ENCODE measurements at places on chromosomes 2 and 18. TPM values are rescaled to one million over a fixed set of nuclear protein-coding genes. Genes with fewer than 3 reads are reported as not detected.

DNA sequence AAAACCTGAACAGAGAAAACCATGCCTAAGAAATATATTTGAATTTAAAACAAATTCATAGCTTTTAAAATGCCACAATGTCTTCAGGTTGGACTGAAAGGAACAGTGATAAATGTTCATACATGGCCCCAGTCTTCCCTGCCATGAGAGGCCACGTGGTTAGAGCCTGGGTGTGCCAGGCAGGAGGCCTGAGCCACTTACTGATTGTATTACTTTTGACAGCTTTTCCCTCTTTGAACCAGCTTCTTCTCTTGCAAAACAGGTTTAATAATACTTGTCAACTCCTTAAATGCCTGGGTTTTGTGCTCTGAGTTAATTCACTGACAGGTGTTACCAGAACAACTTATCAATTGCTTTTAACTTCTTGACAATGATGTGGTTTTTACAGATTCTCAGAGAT is 27.0 kb downstream of the RBKS start:
- DNase-seq = peak; percentile 45

GRCh38 chr18:78776706-78777285 is 202.8 kb upstream of the SALL3 start:
- no peak for DNase-seq

Gene FAM161A
- 7.4 TPM for polyA plus RNA-seq

Gene DSG2
- 96.9 TPM for polyA plus RNA-seq
